ENCODE measurements at places on chromosomes 1 and 21.
A peak's percentile ranks its signal among the peaks of the same experiment; 100 is the strongest.

GRCh38 chr1:43930949-43931275 is 2.7 kb upstream of the ARTN start:
- no peak for DNase-seq

- DNase-seq: no peak
Measured at GRCh38 chr21:45899317-45900033, 82.1 kb upstream of the COL6A1 start.

GRCh38 chr1:158516966-158517365 is 37.2 kb downstream of the OR6Y1 start:
- DNase-seq: no peak

GRCh38 chr21:16536643-16537434 is 807.1 kb downstream of the USP25 start:
- DNase-seq: no peak

- no peak for DNase-seq
Measured at GRCh38 chr1:162633081-162633762, 958 bp downstream of the DDR2 start.

DNA sequence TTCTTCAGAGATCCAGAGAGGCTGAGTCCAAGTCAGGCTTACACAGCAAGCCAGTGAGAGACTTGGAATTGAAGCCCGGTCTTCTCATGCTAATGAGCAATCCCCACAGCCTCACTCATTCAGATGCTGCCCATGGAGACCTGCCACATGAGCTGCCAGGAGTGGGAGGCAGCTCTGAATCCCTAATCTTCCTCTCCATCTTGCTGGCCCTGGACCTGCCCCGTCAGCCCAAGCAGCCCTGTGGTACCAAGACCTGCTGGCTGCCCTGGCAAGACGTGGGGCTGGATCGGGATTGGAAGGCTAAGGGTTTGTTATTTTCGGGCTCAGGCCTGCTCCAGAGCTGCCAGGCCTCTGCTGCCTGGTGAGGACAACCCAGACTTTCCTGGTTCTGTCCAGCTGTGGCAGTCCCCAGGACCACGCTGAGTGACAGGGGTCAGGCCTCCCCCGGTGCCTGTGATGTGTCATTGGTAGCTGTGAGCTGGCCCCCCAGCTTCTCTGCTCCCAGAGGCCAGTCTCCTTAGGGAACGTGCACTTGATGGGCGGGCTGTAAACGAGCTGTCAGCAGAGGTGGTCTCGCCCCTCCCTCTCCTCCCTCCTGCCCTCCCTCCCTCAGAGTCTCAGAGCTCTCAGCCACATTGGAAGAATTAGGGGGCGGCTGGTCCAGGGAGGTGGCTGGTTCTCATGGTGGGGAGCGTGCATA is 135.0 kb downstream of the FOXD2 start:
- no peak for DNase-seq

- DNase-seq: no peak
Measured at GRCh38 chr1:96080925-96081324, 640.7 kb upstream of the PTBP2 start.

GRCh38 chr1:159247266-159247665 is 42.6 kb downstream of the ACKR1 start:
- no peak for DNase-seq

DNA sequence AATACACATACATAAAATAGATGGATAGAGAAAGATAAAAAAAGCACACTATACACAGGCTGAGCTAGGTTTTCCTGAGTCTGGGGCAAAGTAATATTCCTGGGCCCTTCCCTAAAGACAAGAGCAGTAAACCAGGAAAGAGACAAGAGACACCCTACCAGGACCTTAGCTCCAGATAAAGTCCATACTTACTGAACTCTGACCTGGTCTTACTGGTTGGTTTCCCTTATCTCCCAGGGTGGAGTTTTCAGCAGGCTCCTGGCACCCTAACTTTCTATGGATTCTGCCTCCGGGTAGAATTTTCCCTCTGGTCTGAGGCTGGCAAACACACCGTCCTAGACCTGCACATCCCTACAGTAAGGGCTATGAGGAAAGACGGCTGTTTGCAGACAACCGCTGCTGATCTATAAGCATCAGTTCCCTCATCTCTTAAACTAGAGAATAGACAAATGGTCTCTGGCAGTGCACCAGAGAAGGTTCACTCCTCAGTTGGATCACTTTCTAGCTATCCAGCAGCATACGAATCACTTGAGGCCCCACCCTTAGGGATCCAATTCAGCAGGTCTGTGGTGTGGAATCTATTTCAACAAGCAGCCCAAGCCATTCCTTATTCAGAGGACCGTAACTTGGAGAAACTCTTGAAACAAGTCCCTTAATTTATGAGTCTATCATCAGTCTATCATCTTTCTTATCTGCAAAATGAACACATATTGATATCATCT is 52.0 kb downstream of the ARHGEF11 start:
- DNase-seq: no peak

GRCh38 chr21:32411350-32412161 is 950 bp upstream of the EVA1C start:
- peak; percentile 30 for DNase-seq

DNA sequence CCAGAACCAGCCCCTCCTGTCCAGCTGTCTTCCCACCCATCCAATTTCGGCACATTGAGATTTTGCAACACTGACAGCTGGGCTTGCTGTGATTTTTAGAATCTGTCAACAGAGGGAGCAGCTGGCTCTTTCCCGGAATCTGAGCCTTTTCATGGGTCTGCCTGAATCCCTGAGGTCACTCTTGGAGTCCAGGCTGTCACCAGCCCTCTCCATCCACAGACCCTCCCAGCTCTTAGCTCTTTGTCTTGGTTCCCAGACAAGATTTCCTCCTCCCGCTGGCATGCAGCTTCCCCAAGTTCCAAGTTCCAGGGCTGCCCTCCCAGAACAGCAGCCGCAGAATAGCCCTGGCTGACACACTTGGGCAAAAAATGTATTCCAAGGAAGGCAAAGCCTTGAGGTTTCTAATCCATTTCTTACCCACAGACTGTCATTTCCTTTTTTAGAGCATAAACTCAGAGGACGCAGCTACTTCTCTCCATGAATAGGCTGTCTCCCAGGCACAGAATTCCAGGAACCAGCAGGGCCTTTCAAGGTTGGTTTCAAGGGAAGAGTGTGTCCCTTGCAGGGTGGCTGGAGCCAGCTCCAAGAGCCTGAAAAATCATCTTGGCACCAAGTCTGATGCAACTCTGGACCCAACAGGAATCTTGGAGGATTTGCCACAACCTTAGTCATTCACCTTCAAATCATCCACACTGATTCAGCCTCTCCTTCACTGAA is 7.1 kb upstream of the TMEM61 start:
- DNase-seq: no peak

DNA sequence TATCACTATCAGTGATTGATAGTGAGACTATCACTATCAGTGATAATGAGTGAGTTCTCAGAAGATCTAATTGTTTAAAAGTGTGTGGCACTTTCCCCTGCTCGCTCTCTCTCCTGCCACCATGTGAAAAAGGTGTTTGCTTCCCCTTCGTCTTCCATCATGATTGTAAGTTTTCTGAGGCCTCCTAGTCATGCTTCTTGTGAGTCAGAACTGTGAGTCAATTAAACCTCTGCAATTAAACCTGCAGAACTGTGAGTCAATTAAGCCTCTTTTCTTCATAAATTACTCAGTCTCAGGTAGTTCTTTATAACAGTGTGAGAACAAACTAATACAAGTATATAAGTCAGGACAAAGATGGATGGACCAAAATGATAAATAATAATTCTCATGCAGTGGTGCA is 7.0 kb upstream of the IL23R start:
- no peak for DNase-seq

DNA sequence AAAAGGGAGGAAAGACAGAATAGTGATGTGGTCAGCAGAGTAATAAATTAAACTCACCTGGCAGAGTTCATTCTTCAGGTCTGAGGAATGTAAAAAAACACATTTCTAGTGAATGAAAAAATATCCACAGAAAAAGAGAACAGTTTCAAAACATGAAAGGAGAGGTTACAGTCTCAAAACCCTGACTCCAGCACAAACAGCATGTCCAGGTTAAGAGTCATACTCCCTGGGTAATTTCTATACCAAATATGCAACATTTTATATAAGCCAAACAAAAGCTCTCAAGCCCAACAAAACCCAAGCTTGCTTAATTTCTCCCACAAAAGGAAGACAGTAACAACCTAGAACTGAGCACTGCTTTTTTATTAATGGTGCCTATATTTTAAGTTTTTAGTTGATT is 173.0 kb downstream of the NTMT2 start:
- DNase-seq: no peak

- no peak for DNase-seq
Measured at GRCh38 chr1:13451399-13451965, 41.2 kb downstream of the PRAMEF20 start.

DNA sequence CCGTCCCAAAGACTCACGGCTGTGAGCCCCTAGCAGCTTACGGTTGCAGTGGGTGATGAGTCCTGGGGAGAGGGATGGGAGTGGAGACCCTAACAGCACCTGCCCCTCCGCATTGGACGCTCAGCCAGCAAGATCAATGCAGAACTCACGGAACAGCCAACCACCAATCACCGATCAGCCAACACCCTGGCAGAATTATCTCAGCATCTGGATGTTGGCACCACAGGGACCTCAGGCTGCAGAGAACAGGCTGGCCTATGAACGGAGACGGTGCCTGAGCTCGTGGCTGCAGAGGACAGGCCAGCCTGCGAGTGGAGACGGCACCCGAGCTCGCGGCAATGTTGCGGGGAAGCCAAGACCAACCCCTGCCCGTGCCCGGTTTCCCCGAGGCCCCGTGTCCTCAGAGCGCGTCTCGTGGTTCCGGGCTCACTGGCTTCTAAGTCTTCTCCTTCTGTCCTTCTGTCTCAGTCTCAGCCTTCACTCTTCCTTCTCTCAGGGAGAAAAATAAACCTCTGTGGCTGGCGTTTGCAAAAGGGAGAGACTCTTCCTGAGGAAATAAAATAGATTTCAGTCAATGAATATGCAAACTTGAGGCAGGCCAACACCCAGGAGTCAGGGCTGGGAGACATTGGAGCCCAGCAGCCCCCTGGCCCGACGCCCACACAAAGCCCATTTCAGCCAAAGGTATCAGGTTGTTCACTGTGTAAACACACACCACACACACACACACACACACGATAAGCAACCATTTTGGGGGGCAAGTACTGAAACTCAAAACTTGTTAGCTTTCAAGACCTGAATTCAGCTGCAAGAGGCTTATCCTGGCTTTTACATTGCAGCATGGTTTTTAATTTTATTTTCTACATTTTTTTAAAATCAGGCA is 67.8 kb downstream of the SIK1 start:
- no peak for DNase-seq

DNA sequence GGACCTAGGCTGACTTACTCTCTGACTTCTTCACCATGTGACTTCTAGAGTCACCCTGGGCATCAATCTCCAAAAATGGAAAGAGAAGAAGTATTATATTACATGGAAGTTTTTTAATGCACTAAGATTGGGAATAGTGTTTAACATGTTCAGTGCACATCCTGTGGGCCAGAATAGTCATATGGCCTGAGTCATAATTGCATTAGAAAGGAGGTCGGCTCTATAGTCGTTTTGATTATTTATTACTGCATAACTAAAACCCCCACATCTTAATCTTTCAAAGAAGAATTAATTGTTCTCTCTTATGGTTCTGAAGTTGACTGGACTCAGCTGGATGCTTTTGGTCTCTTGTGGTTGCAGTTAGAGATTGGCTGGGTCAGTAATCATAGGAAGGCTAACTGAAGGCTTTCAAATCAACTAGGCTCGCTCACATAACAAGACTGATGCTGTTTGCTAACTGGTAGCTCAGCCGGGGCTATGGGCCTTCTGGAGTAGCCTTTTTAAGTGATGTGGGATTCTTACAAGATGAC is 810.6 kb upstream of the ADGRL4 start:
- DNase-seq: no peak

- DNase-seq: no peak
Measured at GRCh38 chr1:5839881-5840550, 152.2 kb downstream of the NPHP4 start.

DNA sequence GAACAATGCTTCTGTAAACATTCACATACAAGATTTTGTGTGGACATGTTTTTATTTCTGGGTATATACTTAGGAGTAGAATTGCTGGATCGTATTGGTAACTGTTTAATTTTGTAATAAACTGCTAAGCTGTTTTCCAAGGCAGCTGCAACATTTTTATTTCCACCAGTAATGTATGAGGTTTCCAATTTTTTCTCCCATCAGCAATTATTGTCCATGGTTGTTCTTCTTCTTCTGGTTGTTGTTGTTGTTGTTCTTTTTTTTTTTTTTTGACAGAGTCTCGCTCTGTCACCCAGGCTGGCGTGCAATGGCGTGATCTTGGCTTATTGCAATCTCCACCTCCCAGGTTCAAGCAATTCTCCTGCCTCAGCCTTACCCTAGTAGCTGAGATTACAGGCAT is 26.9 kb downstream of the ZYG11B start:
- DNase-seq: no peak

- DNase-seq: no peak
Measured at GRCh38 chr1:97084546-97084945, 363.0 kb downstream of the PTBP2 start.

- DNase-seq: no peak
Measured at GRCh38 chr1:46301808-46302640, 1.4 kb downstream of the LRRC41 start.

DNA sequence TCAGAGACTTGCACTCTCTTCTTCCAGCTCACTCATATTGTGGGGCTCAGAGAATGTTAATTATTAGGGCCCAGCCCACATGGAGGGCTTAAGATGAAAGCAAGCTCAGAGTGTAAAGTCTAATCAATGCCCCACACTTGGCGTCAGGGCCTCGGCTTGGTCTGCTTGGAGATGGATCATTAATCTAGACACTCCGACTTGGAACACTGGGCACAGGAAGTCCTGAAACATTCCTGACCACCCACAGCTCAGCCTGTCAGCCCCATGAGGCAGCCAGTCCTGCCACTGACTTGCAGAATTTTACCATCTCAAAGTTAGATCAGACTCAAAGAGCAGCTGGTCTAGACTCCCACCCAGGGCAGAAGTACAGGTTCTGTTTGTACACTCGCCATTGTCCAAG is 69.8 kb upstream of the TRABD2B start:
- no peak for DNase-seq

- no peak for DNase-seq
Measured at GRCh38 chr1:109133815-109134214, 19.9 kb downstream of the ELAPOR1 start.

GRCh38 chr21:42019706-42020105 is 9.5 kb upstream of the ZBTB21 start:
- no peak for DNase-seq

DNA sequence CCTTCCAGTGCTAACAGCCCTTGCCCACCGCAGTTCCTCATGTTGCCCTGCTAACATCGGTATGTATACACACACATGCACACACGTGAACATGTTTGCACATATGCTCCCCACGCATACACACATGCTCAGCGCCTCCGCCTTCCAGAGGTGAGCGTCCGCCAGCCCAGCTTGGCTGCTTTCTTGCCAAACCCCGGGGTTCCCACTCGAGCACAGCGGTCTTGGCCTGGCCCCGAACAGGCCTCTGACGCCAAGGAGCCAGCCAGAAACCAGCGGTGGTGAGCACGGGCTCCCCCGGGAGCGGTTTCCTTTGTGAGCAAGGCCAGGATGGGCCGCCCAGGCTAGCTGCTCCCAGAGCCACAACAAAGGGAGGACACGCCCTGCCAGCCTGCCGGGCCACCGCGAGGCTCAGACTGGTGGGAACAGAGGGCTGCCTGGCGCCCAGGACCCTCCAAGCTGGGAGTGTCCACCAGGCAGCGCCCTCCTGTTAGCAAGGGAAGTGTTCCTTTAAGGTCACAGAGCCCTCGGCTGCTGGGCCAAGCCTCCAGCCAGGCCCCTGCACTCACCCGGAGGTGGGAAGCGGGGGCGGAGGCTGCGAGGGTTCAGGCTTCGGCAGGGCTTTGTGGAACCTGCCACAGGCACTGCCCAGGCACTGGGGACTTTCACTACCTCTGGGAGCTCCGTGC is 65.4 kb downstream of the ALPL start:
- no peak for DNase-seq

Measured in NCI-H1417 treated with DMSO at 0.1 percent for 48 hours (cell line).